ENCODE measurements at places on chromosomes 16 and 17.

- DNase-seq: no peak
Measured at GRCh38 chr17:1755252-1755826, 6.5 kb upstream of the SERPINF1 start.

DNA sequence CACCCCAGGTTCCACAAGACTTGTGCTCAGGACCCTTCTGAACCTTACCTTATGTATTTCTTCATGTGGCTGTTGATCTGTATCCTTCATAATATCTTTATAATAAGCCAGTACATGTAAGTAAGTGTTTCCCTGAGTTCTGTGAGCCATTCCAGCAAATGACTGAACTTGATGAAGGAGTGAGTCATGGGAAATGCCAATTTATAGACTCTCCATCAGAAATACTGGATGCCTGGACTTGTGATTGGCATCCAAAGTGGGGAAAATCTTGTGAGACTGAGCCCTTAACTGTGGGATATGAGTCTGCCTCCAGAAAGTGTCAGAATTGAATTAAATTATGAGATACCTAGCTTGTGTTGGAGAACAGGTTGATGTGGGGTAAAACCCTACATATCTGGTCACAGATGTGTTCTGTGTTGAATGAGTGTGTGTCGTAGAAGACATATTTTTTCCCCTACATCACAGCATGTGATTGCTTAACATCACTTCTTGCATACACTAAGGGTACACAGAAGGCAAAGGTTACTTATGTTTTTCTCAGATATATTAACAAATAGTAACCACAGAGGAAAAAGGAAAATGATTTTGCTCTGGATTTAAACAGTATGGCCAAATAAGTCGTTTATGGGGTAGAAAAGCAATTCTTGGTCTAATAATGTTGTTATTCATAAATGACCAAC lies 70.2 kb upstream of the NETO2 start:
- DNase-seq: no peak

DNA sequence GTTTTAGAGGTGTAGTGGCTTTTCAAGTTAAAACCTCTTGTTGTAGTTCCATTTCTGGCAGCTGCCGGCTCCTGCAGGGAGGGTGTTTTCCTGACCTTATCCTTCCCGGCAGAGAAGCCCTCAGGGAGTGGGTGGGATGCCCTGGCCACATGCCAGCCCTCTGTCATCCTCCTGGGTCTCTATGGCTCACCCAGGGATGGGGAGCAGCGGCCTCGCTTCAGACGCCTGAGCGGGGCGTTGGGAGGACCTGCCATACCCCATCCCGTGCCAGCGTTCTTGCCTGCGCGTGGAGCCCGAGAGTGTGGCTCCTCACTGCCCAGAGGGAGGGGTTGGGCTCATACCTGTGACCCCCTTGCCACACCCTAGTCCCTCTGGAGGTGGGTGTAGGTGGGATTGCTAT lies 11.9 kb downstream of the KCNJ12 start:
- DNase-seq: no peak

GRCh38 chr17:72219137-72219823 lies 98.5 kb downstream of the SOX9 start:
- no peak for DNase-seq

DNA sequence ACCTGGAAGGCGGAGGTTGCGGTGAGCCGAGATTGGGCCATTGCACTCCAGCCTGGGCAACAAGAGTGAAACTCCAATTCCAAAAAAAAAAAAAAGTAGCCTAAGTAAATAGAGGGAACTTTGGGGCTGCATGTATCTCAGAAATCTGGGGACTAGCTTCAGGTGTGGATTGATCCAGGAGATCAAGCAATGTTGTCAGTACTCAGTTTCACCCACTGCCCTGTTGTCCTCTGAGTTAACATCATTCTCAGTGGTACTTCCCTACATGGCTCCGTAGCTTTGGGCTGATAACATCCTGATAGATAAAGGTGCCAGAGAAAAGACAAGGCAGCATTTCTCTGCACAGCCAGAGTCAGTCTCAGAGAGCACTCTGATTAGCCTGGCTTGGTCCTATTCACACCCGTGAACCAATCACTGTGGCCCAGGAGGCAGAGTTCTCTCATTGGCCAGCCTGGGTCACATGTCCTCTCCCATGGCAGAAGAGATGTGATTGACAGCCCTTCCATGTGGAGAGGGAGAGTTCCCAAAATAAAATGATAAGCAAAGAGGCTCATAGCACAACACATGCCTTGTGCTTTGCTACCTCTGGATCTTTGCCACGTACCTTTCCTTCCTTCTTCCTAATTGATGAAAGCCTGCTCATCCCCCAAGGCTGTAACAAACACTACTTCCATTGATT lies 99.6 kb downstream of the ABCC1 start:
- DNase-seq: no peak

- DNase-seq: no peak
Measured at GRCh38 chr16:83515395-83515794, 292.4 kb upstream of the HSBP1 start.

- no peak for DNase-seq
Measured at GRCh38 chr17:58217766-58218165, 1.3 kb downstream of the MKS1 start.

GRCh38 chr16:4593086-4593485 lies 21.6 kb downstream of the UBALD1 start:
- DNase-seq: no peak

GRCh38 chr17:35847006-35847405 lies 21.7 kb downstream of the HEATR9 start:
- no peak for DNase-seq
